ENCODE measurements at places on chromosomes 6 and 20. TPM values are rescaled to one million over a fixed set of nuclear protein-coding genes. Genes with fewer than 3 reads are reported as not detected.
A peak's percentile ranks its signal among the peaks of the same experiment; 100 is the strongest.

GRCh38 chr20:40610730-40611129 is 78.3 kb downstream of the MAFB start:
- no peak for DNase-seq

- DNase-seq = no peak
These were observed 149.6 kb upstream of the KCNK16 start for GRCh38 chr6:39471954-39472659.

The PPP1R18 gene
- 119 TPM for total RNA-seq

The HUS1B gene
- 0.18 TPM for total RNA-seq

GRCh38 chr6:127606131-127606562 is 29.2 kb downstream of the C6orf58 start:
- peak; percentile 33 for DNase-seq

DNA sequence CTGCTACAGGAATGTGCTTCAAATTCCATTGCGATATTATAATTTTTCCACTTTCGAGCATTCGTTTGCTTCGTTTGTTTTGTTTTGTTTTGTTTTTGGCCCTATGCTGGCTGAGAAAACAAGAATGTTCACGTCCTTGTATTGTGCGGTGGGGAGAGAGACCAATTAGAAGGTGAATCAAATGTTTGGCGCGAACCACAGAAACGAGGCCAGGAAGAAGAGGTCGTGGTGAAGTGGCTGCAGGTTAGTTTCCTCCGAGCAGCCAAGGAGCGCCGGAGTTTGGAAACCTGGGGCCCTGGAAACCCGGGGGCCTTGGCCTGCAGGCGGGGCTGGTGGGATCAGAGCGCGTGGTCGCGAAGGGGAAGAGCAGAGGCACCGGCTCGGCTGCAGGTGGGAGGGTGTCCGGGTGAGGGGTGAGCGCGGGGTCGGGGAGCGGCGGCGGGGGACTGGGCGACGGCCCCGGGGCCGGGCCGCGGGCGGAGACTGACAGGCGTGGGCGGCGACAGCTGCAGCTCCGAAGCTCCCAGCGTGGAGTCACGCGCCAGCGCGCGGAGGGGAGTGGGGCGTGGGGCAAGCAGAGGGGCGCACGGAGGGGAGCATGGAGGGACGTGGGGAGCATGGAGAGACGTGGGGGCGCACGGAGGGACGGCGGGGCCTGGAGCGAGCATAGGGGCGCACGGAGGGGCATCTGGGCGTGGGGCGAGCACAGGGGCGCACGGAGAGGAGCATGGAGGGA is 141.5 kb upstream of the PDE10A start:
- DNase-seq = no peak

- peak; percentile 95 for DNase-seq
These were observed 49.2 kb downstream of the EIF2S2 start for GRCh38 chr20:34062570-34063482.

DNA sequence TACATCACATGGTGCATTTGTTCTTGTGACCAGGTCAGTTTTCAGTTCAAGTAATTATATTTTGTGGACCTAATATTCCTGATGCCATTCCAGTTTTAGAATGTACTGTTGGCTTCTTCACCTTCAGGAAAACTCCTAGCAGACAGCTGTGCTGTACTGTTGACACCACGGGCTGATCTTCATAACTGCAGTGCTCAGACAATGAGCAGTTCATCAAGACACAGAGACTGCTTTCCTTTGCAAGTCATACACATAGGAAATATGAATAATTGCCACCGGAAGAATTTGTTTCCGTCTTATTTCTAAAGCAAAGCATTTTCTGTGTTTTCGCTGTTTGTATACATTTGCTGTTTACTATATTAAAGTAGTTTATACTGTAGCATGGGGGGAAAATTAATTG is 89.8 kb downstream of the C6orf118 start:
- DNase-seq = no peak

- no peak for DNase-seq
These were observed 123.7 kb downstream of the IRF4 start for GRCh38 chr6:515267-515666.

- DNase-seq = no peak
These were observed 787 bp upstream of the CARMIL1 start for GRCh38 chr6:25278261-25278913.
